ENCODE measurements at places on chromosomes 2 and 18.

DNA sequence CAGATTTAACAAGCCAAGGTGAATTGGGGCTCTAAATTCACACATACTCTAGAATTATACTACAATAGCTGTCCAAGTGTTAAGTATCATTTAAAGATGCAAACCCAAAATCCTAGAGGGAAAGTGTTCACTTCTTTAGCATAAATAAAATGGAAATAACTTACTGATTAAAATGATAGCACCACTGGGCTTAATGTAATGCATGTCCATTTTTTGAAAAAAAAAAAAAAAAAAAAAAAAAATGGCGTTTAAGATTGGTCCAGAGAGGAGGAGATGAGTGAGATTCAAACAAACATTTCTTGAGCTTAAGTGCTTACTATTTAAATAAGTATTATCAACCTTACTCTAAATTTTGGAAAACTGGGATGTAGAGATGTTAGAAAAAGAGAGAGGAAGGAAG is 251.5 kb upstream of the CWC22 start:
- no peak for DNase-seq

DNA sequence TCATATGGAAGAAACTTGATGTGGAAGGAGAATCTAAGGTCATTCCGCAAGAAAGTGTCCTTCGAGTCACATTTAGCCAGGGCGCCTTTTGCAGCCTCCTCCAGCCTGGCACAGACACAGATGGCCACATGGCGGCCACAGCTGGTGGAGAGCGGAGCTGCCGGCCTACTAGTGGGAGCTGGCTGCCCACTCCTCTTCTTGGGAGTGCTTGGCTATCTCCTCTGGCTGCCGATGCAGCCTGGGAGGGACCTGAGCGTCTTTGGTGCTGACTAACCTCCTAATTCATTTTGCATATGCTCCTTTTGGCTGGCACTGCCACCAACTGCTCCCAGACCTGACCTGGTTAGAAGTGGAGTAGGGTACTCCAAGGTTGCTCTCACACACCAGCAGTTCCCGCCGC is 199.3 kb upstream of the MYT1L start:
- no peak for DNase-seq

DNA sequence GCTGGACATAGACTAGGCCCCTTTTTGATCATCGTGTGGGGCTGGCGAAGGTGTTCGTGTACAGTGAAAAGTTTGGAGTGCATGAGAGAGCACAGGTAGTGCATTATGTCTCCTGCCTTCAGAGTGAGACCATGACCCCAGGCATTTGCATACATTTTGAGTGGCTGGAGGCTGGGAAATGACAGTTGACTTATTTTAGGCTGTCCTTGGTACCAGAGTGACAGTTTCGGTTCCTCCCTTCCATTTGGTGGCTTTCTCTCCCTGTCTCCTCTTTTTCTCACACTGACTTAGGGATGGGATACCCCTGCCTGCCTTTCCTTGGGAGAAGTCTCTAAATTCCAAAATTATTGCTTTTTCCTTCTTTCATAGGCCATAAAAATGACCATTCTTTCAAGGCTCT is 20.1 kb downstream of the SERPINB12 start:
- DNase-seq = no peak

- no peak for DNase-seq
Observed at GRCh38 chr2:18445433-18446320, 114.8 kb downstream of the RDH14 start.

GRCh38 chr2:217935901-217936684 is 66.7 kb downstream of the TNS1 start:
- DNase-seq = no peak

- DNase-seq = no peak
Observed at GRCh38 chr2:45083175-45083574, 73.9 kb upstream of the SIX2 start.

Data from stimulated activated CD4-positive, alpha-beta T cell treated with anti-CD3 and anti-CD28 coated beads, Interleukin-12 subunit alpha, Interleukin-12 subunit beta, amount 100 ng/mL, for 24 hours (primary cell).